ENCODE measurements at places on chromosomes 13 and 19.
A peak's percentile ranks its signal among the peaks of the same experiment; 100 is the strongest.

- peak; percentile 70 for DNase-seq
Observed at GRCh38 chr19:42480335-42481095, 37.8 kb upstream of the CXCL17 start.

GRCh38 chr19:35155441-35155840, 906 bp downstream of the FXYD5 start:
- peak; percentile 59 for DNase-seq

DNA sequence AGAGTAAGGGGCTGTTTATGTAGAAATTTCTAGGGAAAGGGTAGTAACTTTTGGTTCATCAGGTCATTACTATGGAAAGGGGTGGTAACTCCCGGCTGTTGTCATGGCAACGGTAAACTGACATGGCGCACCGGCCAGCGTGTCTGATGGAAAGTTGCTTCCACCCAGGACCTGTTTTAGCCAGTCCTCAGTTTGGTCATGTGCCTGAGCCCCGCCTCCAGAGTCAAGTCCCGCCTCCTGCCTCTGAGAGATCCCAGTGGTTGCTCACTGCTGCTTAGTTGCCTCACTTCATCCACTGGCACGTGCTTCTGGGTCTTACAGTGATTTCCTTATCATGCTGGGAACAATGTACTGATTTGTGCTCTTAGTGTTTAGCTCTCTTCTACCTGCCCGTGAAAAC, 455.2 kb upstream of the ZNF507 start:
- no peak for DNase-seq

GRCh38 chr13:45847554-45848224, 3.9 kb downstream of the SIAH3 start:
- DNase-seq, result peak; percentile 57

- DNase-seq, result peak; percentile 53
Observed at GRCh38 chr19:43524922-43525835, 1.8 kb downstream of the ETHE1 start.

DNA sequence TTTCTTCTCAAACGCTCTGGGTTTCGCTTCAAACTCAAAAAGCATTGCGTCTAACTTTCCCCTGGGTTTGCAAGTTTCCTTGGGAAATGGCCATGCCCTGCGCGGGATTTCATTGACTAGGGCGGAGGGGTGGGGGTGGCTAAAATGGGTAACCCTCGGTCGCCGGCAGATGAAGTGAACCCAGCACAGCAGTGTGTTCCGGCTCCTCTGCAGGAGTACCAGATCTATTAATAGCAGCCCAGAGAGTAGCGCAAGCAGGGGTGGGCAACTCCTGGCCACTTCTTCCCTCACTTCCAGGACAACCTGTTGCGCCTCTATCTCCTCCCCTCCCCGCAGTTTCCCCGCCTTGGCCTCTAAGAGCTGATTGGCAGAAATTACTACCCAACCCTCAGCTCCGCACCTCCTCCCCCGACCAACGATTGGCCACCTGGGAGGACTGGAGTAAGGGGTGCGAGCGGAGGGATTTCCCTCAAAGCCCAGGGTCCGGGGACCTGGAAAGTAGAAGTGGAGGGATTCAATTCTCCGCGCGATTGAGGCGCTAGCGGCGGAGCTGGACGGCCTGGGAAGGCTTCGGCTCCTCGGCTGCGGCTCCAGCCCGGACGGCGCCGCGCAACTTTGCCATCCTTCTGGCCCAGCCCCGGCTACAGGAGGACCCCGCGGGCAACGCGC, at the start of gene FREM2:
Gene FREM2 (plus strand): TSS at position 501 of the 669 bp plus-strand sequence. CDS start 268 bp downstream, outside the sequence.
- DNase-seq, result no peak

DNA sequence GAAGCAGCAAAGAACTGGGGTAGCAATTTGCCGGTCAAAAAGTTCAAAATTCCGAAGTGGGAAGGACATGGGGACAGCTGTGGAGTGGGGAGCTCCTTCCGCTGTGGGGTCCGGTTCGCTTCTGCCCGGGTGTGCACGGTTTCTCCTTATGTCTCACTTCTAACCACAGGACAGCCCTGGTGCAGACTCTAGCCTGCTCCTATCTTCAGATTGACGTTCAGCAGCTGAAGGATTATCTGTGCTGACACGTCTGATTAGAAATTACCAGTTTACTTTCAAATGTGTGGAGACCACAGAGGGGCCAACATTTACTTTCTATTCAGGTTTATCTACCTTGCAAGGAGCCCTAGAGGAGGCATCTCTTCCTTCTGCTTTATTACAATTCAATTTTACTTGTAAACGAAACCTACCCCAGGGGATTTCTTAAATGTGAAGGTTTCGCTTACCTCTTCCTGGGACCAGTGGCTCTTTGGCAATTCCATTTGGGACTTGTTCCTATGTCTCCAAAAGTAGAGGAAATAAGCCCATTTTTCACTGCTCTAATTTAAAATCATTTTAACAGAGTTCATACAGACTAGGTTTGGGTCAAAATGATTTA, 27.3 kb downstream of the LHFPL6 start:
- no peak for DNase-seq

All from activated CD8-positive, alpha-beta memory T cell treated with anti-CD3 and anti-CD28 coated beads, Interleukin-2, amount 10 ng/mL, durations not matched to agents 7 days and 5 days (primary cell).